ENCODE measurements at places on chromosomes 3 and 15.

GRCh38 chr3:120399372-120399771 is 50.2 kb upstream of the LRRC58 start:
- DNase-seq, result no peak

- no peak for DNase-seq
Measured at GRCh38 chr3:111143-112069, 85.2 kb upstream of the CHL1 start.

- DNase-seq, result no peak
Measured at GRCh38 chr3:107962946-107963345, 127.9 kb downstream of the CD47 start.

DNA sequence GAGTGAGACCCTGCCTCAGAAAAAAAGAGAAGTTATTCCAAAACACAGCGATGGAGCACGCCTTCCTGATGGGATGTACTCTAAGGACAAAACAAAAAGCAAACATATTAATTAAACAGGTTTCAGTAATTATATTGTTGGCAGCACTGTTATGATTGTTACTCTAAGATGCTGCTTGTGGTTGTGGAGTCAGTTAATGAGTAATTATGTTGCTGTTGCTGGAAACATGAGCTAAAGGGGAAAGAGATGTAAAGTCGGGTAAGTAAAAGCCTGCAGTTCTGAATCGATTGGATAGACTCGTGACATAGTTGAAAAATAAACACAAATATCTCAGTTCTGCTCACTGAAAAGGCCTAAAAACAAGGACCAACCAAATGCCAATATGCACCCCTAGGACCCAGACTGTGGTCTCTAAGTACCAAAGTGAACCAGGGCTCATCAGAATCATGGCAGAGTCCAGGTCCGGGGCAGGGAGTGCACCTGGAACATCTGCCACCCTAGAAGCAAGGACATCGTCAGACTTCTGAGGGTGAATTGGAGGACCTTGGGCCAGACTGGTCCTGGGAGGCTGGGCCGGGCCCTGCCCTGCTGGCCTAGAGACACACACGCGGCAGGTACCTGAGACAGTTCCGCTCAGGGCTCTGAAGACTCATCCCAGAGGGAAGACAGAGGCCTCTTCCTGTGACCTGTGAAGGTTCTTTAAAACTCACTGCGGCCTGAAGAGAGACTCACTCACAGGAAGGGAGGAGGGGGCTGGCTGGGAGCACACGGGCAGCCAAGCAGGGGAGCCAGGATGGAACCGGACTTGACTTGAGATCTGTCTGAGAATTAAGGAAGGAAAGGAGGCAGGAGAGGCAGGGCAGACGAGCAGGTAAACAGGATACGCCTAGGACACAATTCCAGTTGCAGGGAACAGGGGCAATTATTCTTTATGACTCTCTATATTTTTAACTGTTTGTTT is 140.5 kb downstream of the LRRK1 start:
- DNase-seq, result no peak

GRCh38 chr3:169286992-169287391 is 376.5 kb downstream of the MECOM start:
- DNase-seq, result no peak

- DNase-seq, result no peak
Measured at GRCh38 chr3:138908846-138909245, 38.1 kb downstream of the FOXL2 start.

DNA sequence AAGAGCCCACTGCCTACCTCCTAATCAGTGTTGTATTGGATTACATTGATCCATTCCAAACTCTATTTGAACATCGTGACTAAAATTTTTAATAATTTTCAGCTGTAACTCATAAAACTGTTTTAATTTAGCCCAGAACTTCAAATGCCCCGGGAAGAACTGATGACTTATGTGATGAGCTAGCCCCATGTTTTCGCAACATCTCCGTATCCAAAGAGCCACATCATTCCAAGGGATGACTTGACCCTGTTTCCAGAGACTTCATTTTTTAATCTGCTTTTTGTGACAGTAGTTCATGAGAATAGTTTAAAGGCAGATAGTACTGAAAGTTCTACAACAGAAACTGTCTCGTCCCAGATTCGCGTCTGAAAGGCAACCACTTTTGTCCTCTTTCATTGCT is 97.4 kb downstream of the STAC start:
- DNase-seq, result no peak

GRCh38 chr15:74917676-74918075 is 11.0 kb upstream of the FAM219B start:
- no peak for DNase-seq

DNA sequence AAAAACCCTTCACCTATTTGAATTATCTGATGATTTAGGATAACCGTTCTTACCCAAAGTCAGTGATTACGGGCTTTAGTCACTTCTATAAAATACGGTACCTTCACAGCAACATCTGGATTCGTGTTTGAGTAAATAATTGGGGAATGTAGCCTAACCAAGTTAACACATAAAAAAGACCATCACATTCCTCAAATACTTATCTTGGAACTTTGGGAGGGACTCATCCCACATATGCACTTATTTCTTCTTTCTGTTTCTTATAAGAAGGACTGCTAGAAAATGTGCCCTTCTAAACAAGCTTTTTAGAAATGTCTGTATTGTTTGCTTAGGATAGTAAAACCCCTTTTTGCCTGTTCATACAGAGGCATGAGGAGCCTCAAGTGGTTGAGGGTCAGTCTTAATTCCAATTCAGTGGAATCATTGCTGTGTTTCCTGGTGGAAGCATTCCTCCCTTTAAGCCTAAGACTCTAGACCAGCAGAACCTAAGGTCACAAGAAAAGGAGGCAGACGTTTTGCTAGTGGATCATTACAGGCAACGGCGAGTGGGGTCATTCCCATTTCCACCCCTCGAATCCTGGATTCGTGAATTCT is 67.5 kb downstream of the TMEM44 start:
- no peak for DNase-seq

GRCh38 chr3:154458560-154458959 is 28.6 kb upstream of the GPR149 start:
- DNase-seq, result no peak

DNA sequence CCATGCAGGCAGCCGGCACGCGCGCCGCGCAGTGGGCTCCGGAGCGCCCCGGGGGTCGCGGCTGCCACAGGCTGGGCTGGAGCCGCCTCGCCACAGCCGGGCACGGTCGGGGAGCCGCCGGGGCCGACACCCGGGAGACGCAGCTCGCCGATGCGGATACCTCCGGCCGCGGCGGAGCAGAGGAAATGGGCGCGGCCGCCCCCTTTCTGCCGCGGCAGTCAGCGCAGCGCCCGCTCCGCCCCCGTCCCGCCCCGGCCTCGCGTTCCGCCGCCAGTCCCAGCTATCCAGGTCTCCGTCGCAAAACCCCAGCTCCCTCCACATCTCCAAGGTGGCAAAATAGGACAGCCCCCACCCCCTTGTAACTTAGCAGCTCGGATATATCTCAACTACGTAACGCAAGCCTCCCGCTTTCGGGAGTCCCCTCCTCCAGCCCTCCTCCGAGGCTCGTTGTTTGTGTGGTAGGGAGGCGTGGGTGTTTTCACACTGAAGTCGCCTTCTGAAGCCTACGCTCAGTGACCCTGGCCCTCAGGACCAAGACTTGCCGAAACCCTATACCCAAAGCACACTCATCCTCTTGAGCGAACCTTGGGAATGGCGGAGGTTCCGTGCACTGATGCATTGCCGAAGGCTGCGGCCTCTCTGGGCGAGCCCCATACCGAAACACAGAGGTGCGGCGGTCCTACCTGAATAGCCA is at the start of gene SH3BP5:
SH3BP5 (minus strand) TSS at position 182 of the 694 bp plus-strand sequence; CDS start at position 4, 178 bp downstream.
- DNase-seq, result peak; percentile 87

DNA sequence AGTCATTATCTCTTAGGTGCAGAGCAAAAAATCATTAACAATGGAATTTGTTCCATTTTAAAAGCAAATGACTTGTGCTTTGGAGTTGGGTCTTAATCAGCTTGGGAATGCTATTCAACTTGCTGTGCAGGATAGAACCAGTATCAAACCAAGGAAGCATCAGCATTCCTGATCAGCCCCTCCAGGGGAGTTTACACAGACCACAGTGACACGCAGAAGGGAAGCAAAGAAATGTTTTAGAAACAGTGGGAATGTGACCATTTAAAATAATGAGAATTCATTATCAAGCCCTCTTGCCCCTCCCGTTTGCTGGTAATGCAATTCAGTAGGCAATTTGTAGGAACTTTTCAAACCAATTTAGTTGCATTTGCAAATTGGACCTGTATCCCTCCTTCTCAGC is 155.1 kb downstream of the LRTM1 start:
- no peak for DNase-seq

GRCh38 chr3:38121451-38121831 is 15.5 kb downstream of the ACAA1 start:
- no peak for DNase-seq

DNA sequence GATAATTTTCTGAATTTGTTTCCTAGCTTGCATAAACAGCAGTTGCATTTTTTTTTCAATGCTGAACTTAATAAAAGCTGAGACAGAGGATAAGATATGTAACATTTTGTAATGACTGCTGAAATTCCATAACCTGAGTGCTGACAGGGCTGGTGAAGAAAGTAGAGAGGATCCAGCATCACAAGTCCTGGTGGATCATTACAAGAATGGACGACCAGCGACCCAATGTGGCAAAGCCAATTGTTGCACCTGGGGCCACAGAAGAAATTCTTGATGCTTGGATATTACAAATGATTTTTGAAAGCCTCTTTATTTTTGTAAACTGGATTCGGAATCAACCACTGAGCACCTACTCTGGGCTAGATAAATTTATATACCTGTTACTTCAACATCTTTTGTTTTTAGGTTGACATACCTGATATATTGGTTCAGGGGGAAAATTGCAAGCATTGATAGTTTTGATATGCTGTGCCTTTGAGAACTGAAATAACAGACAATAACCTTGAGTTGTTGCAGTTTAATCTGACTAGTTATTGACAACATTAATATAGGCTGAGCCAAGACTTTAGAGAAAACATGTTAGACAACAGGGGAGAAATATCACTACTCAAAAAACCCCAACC is 3.9 kb upstream of the ACTL6A start:
- DNase-seq, result peak; percentile 52

DNA sequence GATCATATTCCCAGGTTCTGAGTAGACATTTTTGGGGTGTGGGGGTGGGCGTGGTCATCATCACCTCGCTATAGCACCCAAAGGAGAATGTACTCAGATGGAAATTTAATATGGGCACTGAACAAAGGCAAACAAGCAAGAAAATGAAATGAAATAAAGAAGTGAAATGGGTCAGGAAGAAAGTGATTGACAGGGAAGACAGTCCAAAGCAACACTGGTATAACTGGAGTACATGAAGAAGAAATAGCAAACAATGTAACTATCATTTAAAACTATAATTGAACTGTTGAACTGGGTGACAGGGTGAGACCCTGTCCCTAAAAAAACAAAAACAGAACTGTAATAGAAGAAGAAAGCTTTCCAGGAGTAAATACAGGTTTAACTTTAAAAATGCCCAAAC is 24.8 kb downstream of the RPL39L start:
- DNase-seq, result no peak

DNA sequence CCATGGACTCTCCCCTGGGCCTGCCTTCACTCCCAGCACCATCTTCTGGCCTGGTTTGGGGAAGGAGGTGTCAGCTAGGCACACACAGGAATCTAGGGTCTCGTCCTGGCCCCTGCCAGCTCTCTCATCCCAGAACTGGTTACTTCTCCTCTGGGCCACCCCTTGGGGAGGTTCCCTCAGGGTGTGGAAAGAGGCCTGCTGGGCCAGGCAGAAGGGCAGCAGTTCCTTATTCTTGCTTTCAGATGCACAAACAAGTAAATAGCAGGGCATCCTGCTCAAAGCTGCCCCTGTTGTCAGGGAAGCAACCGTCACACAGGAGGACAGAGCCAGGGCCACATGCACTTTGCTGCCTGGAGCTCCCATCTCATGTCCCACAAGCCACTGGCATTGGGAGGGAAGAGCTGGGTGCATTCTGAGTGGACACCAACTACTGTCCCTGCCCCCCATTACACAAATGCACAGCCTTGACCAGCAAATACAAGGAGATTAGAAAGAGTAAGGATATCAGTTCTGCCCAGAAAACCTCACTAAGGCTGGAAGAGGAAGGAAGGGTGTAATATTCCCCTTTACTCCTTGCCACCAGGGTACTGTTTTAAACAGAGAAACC is 108.8 kb upstream of the HACD2 start:
- no peak for DNase-seq

DNA sequence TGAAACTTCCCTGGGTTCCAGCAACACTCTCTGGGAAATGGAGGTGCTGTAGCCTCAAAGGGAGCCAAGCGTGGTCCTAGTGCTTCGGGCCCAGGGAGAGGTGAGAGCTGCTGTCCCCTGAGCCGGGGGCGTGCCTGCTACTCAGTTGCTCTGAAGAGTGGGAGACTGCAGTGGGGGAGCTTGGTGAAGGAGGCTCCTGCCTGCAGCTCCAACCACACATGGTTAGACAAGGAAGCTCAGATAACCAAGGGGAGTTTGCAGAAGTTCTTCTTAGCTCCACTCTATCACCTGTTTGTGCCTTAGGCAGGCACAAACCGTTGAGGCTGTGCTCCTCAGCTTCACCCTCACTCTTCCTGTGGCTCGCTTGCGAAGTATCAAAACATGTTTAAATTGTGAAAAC is 53.6 kb upstream of the TRPM1 start:
- no peak for DNase-seq

DNA sequence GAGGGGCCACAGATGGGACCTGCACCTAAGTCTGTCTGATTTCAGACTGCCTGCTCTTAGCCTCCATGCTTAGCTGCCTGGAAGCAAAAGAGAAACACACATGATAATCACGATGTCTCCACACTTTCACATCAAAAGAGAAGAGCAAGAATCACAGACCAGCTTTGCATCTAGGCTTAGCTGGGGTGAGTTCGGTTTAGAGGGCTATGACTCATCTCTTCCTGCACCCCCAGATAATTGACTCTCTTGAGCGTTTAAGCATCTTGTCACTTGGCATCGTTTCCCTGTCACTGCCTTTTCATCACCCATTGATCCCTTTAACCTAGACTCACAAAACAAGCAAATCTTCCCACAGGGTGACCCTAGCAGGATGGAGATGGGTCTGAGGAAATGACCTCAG is 124.0 kb downstream of the NTRK3 start:
- no peak for DNase-seq

All from HuH-7.5 (cell line).